ENCODE measurements at places on chromosomes 4 and X. TPM values are rescaled to one million over a fixed set of nuclear protein-coding genes. Genes with fewer than 3 reads are reported as not detected.

- DNase-seq = no peak
- no peaks in the 10 kb centered on the region for H3K27me3 ChIP-seq
- H3K4me1 ChIP-seq = no peaks in the 10 kb centered on the region
- H3K27ac ChIP-seq = no peak overlapping the region
- H3K4me3 ChIP-seq = no peak overlapping the region
These were observed 202.6 kb downstream of the PCDH19 start for GRCh38 chrX:100207331-100208024.

The FGF16 gene
- total RNA-seq = not detected

The GAB1 gene
- total RNA-seq = 11.5 TPM

- H3K4me1 ChIP-seq = no peaks in the 10 kb centered on the region
- no peak overlapping the region for H3K4me3 ChIP-seq
- no peaks in the 10 kb centered on the region for H3K36me3 ChIP-seq
- no peak overlapping the region for H3K27ac ChIP-seq
These were observed 185.1 kb upstream of the SFRP2 start for GRCh38 chr4:153973942-153974341.

The SULT1E1 gene
- total RNA-seq = not detected

DNA sequence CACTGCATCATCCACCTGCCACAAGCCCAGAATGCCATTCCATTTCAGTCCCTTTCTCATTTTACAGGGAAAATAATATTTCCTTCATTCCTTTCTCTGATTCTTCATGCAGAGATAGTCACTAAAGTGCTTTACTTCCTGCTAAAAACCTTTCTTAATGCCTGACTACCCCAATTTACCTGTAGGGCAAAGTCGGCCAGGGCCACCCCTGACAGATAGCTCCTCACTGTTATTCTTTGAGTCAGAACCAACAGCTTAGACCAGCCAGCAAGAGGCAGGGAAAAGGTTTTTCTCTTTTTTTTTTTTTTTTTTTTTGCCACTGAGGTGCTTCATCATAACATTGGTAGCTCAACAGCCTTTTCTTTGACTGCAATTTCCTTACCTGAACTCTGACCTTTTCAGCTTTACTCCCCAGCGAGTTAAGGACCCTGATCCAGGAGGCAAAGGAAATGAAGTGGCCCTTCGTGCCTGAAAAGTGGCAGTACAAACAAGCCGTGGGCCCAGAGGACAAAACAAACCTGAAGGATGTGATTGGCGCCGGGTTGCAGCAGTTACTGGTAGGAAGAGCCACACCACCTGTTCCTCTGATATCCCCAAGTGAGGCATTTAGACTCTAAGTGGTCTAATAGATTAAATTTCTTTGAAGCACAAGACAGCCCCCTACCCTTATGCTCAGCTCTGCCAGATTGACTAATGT lies 85.0 kb downstream of the ALPK1 start:
- H3K27ac ChIP-seq = no peak overlapping the region
- H3K4me1 ChIP-seq = no peaks in the 10 kb centered on the region
- H3K36me3 ChIP-seq = no peaks in the 10 kb centered on the region
- DNase-seq = no peak
- H3K4me3 ChIP-seq = no peak overlapping the region
- no peaks in the 10 kb centered on the region for H3K27me3 ChIP-seq

- no peak for DNase-seq
- no peaks in the 10 kb centered on the region for H3K4me1 ChIP-seq
- no peaks in the 10 kb centered on the region for H3K27me3 ChIP-seq
These were observed 58.5 kb downstream of the ALPK1 start for GRCh38 chr4:112355662-112356061.

DNA sequence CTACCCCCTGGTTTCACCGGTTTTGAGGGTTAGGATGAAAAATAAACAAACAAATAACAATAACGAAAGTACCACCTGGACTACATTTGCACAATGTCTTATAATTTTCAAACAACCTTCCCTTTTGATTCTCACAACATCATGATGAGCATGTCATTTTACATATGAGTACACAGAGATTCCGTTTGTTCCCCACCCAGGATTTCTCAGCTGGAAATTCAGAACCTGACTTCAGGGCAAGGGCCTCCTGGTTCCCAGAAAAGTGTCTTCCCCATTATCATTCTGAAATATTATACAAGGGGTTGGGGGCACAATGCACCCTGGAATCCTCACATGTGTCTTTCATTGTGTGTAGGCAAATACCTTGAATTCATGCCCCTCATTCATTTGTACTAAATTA lies 135.8 kb upstream of the NOCT start:
- H3K36me3 ChIP-seq = no peaks in the 10 kb centered on the region
- no peak overlapping the region for H3K27ac ChIP-seq
- H3K4me3 ChIP-seq = no peak overlapping the region
- DNase-seq = no peak
- no peaks in the 10 kb centered on the region for H3K4me1 ChIP-seq
- H3K27me3 ChIP-seq = no peaks in the 10 kb centered on the region

GRCh38 chr4:36614011-36614410 lies 332.6 kb downstream of the DTHD1 start:
- no peak overlapping the region for H3K27ac ChIP-seq
- H3K27me3 ChIP-seq = no peaks in the 10 kb centered on the region
- no peaks in the 10 kb centered on the region for H3K4me1 ChIP-seq
- H3K36me3 ChIP-seq = no peaks in the 10 kb centered on the region
- DNase-seq = no peak

DNA sequence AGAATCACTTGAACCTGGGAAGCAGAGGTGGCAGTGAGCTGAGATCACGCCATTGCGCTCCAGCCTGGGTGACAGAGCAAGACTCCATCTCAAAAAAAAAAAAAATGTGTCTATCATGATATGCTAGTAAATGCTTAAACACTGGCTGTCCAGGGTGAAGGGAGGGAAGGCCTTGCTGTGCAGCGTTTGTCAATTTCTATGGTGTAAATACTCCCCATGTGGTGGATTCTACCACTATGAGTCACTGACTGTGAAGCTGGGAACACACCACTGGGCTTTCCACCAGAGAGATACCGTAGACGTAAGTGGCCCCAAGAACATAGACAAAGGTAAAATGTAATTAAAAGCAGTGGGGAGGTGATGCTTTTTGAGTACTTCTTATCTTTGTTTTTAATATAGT lies 51.3 kb upstream of the LEF1 start:
- no peaks in the 10 kb centered on the region for H3K4me1 ChIP-seq
- H3K27me3 ChIP-seq = no peaks in the 10 kb centered on the region
- no peak overlapping the region for H3K4me3 ChIP-seq
- DNase-seq = no peak
- no peaks in the 10 kb centered on the region for H3K36me3 ChIP-seq

The SPANXA2 gene
- not detected for total RNA-seq

GRCh38 chrX:36961590-36961989 lies 46.6 kb upstream of the FAM47C start:
- no peaks in the 10 kb centered on the region for H3K4me1 ChIP-seq
- H3K4me3 ChIP-seq = no peak overlapping the region

The FAM149A gene
- total RNA-seq = 0.33 TPM

The PRSS12 gene
- not detected for total RNA-seq

DNA sequence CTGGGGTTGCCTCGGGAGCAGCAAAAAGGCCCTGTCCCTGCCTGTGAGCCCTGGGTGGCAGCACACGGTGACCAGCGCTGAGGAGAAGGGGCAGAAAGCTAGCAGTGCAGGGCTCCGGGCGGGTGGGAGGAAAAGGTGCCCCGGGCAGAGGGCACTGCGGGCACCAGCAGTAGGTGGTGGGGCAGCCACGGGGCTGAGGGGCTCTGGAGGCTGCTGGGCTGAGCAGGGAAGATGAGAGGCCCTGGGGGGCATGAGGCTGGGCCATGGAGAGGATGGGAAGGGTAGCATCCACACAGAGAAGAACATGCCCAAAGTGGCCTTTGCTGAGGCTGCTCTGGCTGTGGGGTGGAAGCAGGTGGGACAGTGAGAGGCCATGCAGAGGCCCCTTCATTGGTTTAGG lies 67.5 kb upstream of the NKX1-1 start:
- H3K4me1 ChIP-seq = no peaks in the 10 kb centered on the region
- peaks cover 4% of the 10 kb centered on the region for H3K27me3 ChIP-seq
- no peak overlapping the region for H3K4me3 ChIP-seq
- no peak overlapping the region for H3K27ac ChIP-seq

Measured in natural killer cell (primary cell).